Astrocyte of the spinal cord (primary cell): ENCODE measurements at places on chromosomes 2 and 18.

- peak; percentile 64 for DNase-seq
These were observed at the start of gene SCN3A for GRCh38 chr2:165203689-165204559. Gene SCN3A, minus strand, starts transcription at chr2:165204050. Its CDS starts 27,656 bp downstream, at chr2:165176394.

DNA sequence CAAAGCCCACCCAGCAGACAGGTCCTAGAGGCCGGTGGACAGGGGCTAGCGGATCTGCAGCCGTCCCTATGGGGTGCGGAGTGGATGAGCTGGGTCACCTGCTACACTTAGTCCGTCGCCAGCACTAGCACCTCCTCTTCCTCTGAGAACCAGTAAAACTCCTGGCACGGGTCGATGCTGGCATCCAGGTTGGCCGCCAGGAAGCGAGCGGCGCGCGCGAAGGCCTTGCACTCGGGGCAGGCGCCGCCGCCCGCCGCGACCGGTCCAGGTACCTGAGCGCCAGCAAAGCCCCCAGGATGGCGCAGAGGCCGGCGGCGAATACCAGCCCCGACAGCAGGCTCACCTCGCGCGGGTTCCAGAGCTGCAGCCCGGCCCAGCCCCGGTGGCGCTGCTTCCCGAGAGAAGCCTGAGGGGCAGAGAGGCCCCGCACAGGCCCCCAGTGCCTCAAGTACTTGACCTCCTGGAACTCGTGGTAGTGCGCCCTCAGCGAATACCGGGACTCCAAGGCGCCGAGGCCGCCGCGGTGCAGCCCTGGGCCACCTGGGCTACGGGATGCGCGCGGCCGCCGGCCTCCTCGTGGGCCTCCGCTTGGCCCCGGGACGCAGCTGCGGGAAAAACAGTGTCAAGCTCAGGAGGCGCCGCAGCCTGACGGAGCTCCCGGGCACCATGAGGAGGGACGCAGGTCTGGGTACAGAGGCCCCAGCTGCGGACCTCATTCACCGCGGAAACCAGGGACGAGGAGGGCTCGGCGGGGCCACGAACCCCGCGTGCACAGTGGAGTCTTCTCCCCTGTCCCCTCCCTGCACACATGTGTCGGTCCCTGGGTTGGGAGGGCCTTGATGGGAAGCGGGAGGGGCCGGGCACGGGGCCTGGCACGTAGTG is 27.5 kb upstream of the ALPP start:
- no peak for DNase-seq

DNA sequence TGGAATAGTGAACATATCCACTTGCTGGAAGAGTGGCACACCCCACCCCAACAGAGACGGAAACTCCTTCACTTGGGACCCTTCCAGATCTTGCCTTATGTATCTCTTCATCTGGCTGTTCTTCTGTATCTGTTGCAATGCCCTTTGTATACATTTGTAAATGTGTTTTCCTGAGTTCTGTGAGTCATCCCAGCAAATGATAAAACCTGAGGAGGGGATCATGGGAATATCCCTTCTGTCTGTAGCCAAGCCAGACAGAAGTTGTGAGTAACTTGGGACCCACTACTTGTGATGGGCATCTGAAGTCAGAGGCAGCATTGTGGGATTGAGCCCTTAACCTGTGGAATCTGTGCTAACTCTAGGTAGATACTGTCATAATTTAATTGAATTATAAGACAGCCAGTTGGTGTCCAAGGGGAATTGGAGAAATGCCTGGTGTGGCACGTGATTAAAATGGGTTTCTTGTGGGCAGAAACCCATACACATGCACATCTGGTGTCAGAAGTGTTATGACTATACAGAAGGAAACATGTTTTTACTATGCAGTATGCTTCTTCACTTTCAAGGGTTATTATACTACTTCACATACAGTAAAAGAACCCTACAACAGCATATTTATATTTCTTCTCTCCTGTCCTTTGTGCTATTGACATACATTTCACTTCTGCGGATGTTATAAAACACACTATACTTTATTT is 32.3 kb upstream of the TMEM247 start:
- no peak for DNase-seq

GRCh38 chr2:233061591-233062450 is 1.7 kb downstream of the INPP5D start:
- DNase-seq = peak; percentile 3

DNA sequence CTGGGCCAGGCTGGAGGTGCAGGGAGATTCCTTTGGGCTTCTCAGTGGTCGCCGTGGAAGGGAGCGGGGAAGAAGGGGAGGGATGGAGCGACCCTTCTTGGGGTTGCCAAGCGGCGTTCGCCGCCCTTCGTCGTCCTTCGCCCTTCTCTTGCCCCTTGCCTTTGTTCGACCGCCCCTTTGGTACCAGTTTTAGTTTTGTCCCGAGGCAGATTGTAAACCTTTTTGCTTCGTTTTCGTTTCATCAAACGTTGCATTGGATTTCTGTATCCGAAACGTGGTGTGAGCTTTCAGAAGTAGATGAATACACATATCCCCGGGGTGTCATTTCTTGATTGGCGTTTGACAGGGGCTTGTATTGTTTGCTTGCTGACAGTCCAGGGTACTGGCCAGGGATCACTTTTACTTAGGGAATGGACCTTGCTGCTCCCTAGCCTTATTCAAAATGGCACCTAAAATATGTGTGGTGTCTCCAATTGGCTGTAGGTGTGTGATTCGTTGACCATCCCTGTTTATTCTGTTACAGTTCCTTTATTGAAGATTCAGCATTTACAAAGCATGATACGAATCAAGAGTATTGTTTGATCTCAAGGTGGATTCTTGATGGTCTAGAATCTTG is 788 bp downstream of the USP14 start:
- no peak for DNase-seq

DNA sequence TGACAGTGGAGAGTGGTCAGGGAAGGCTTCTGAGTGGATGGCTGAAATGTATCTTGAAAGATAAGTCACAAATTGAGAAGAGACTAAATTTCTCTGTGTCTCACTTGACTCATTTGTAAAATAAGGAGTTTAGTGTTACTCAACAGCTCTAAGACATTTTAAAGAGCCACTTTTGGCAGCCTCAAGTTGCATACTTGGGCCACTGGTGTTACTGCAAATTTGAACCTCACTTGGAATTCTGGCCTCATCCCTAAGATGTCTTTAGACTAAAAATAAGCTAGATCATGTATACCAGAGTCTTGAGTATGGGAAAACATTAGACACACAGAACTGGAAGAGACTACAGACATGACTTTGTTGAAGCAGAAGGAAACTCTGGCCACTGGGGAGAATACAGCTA is 4.5 kb upstream of the MTLN start:
- DNase-seq = no peak

DNA sequence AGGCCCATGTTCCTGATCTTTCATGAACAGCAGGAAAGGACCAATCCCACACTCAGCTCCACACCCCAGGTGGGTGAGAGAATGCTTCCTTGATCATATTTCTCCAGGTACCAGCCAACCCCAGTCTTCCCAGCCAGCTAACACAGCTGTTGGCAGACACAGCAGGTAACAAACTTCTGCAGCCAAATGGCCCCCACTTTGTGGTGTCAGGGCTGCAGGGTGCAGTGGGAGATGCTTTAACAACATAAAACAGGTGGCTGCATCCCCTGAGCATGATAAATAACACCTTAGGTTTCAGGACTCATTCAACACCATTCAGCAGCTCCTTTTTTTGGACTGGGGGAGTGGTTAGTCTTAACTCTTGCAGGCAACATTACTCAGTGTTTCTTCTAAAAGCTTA is 76.7 kb upstream of the ACAA2 start:
- DNase-seq = no peak

- no peak for DNase-seq
These were observed 28.5 kb downstream of the HPCAL1 start for GRCh38 chr2:10331027-10331701.

DNA sequence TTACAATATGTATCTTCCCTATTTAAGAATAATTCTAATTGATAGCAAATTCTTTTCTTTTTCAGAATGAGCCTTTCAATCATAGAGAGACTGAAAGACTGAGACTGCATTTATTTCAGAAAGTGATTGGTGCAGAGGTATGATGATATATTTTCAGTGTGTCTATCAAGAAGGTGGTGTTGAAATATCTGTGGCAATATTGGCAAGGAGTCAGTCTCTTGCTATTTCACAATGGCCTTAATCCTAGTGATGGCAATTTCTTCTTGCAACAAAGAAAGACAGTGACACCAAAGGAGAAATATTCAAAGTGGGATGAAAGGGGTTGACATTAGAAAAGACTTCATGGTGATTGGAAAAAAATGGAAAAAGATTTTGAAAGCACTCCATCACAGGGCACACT is 21.7 kb upstream of the ZBTB14 start:
- no peak for DNase-seq

DNA sequence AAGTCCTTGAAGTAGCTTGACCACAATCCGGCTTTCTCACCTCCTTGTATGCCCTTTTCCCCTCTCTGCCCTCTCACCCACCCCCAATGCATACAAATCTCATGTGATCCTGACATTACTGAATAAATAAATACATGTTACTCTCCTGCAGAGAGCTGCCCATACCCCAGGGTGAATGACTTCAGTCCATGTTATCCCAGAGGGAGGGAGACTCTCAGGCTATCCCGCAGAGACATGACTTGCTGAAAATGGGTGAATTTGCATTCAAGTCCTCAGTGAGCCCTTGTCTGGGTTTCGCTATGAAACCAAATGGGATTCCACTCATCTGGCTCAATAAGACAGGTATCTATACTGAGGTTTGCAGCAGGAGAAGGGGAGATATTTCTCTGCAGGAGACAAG is 168.5 kb downstream of the FHOD3 start:
- no peak for DNase-seq

GRCh38 chr18:75208155-75208835 is 644 bp downstream of the PTGR3 start:
- peak; percentile 46 for DNase-seq

GRCh38 chr18:7457262-7457661 is 109.9 kb upstream of the PTPRM start:
- DNase-seq = no peak

DNA sequence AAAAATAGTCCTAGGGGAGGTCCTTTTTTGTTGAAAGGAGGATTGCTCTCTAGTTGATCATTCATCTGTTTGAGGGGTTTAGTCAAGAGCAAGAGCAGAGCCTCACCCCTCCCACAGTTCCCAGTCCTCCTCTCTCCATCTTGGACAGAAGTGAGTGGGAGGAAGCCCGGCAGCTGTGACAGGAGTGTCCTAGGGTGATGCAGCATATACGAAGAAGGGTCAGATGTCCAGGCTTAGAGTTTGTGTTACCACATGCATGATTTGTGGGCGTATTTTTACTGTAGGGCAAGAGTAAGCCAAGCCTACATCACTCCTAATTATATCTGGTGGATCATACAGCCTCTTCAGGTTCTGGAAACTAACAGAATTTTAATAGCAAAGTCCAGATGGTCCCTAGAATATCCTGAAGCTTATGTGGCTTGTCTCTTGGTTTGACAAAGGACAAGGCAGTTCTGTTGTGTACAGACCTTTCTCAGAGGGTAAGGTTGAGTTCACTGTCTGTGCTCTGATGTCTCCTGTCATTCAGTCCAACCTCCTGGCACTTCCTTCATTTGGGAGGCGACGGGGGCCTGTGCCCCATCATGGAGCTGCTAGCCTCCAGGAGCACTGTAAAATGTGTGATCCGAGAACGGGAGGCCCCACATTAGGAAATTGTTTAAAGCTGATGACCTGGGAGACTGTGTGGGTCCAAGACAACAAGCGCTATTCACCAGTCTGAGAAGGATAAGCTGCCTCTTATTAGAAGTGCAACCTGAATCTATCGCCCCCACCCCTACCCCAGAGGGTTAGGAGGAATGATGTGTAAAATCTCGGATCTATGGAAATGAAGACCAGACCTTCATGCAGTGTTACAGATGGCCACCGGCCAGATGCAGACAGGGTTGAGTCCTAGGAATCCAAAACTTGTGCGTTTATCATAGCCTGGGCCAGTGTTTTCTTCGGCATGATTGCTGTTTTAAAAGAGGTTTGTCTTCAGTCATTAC is 6.9 kb downstream of the CEP68 start:
- DNase-seq = no peak

DNA sequence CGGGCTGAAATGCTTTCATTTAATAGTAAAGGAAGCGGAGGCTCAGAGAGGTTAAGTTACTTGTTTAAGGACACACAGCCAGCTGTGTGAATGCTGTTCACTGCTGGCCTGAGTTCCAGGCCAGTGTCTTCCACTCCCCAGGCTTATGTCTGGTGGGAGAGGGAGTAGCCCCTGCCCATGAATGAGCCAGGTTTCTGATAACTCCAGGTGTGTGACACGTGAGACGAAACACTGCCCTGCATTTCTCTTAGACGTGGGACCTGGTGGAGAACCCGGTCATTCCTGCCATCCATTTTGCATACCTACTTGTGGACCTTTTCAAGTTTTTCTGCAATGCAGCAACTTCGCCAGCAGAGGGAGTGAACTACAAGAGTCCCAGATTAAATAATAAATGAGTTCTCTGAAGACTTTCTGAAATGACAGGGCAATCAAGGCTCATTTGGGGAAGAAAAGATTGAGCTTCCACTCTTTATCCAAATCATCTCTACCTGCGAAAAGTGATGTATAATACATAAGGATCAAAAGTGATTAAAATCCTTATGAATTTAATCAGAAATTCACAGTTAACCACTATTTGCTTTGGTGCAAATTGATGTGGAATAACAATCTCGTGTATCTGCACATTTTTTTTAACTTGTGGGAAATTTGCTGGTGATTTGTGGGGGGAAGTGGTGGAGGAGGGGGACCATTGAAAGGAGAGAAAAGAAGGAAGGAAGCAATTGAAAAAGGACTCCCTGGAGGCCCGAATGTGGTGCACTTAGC is 79.4 kb upstream of the ASB18 start:
- DNase-seq = peak; percentile 79

GRCh38 chr2:207044379-207045362 is 105.4 kb downstream of the CPO start:
- no peak for DNase-seq

GRCh38 chr2:2028041-2028440 is 283.7 kb upstream of the PXDN start:
- no peak for DNase-seq

DNA sequence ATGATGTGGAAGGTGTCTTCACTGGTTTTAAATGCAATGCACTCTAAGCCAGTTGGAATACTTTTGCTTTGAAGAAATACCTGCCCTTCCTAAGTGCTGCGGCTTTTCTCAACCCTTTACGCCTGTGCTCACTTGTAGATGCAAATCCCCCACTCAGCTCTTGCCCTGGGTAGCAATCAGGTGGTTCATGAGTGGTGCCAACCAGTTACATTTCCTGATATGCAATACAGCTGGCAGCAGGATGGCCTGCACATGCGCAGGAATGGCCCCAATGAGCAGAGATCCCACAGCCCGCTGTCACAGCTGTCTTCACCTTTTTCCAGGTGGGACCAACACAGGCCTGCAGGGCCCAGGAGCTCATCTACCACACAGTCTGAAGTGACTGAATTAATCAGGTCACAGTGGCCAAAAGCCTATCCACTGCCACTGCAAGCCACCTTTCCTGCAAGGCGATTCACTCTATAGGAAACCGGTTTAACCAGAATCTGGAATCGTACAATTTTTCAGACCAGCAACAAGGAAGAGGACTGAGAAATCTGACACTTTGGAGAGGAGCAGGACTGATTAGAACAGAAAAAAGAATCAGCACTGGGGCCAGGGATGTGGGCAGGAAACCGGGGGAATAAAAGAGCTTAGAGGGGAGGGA is 247.8 kb downstream of the MYT1L start:
- DNase-seq = no peak

GRCh38 chr2:25537526-25537925 is 135.9 kb downstream of the DTNB start:
- DNase-seq = no peak
